ENCODE measurements at places on chromosomes 2 and 18.

DNA sequence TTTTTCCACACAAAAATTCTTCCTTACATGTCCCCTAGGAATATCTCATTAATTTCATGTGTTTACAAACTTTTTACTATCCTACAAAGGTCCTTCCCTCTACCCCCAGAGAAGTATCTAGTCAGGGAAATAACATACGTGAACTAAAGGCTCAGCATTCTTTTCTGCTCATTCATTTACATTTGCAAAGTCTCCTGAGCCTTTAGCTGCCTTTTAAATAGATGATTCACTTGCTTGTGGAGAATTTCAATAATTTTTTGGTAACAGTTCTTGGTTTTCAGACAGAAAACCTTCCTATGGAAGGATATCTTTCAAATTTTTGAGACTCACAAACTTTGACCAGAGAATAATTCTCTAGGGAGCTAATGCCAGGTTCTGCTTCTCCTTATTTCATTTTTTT is 81.5 kb upstream of the RMDN2 start:
- DNase-seq = no peak

GRCh38 chr2:154623819-154624218 is 74.7 kb upstream of the KCNJ3 start:
- no peak for DNase-seq

- no peak for DNase-seq
Measured at GRCh38 chr18:59387687-59388565, 28.9 kb upstream of the LMAN1 start.

DNA sequence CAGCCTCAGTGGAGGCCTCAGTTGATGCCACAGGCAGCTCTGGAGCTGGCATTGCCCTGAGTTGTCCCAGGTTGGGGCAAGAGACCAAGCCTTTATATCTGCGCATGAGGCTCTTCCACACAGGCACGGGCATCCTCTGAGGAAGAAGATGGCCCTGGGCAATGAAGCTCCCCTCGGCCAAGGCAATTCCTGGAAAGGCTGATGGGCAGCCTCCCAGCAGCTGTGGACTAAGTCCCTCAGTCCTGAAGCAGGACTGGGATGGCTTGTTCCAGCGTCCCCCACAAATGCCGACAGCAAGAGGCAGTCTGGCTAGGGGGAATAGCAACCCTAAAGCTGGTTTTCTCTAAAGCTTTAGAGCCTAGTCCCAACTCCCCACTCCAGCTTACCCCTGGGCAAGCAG is 90.0 kb downstream of the TFCP2L1 start:
- DNase-seq = no peak

GRCh38 chr2:26001743-26002351 is 19.6 kb upstream of the KIF3C start:
- DNase-seq = no peak

DNA sequence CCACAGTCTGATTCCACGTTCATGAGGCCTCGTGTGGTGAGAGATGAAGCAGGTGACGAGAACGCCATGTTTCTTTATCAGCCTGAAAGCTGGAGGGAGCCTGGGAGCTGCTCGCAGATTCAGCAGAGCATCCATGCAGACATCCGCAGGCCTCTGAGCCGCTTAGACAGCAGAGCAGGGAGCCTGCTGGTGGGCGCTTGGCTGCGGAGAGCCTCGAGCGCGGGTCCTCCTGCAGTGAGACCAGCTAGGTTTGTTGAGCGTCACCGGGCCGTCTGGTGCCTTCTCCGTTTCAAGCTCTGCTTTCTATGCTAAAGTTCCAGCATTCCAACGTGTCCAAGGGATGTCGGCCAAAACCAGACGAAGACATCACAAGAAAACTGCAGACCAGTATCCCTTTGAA is 27.6 kb downstream of the CTDP1 start:
- no peak for DNase-seq

DNA sequence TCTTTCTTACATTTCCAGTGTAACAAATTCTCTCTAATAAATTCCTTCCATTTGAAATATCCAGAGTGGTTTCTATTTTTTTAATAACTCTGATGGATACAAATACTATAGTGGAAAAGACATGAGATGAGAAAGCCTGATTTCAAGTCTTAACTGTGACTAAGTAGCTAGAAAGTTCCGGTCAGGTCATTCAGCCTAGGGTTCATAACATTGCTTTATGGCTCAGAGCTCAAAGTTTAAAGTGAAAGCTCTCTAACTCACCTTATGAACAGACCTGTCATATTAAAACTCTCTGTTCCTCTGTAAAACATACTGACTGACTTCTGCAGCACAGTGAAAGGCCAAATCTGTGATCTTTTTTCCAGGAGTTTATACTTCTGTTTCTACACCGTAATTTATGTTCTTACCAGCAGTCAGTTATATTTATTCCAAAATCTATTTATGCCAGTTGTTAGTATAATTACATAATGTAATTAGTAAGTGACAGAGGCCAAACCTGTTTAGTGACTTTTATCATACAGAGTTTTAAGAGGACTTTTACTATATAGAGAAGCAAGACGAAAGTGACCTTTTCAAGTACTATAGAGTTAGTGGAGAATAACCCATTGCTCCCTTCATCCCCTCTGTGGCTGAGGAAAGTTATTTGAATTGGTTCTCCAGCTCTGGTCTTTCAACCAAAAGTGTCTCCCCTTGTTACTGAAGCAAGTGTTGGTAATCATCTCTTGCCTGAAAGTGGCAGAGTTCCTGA is 118.8 kb upstream of the PDE1A start:
- DNase-seq = no peak

GRCh38 chr2:138245310-138245709 is 256.3 kb upstream of the SPOPL start:
- no peak for DNase-seq

DNA sequence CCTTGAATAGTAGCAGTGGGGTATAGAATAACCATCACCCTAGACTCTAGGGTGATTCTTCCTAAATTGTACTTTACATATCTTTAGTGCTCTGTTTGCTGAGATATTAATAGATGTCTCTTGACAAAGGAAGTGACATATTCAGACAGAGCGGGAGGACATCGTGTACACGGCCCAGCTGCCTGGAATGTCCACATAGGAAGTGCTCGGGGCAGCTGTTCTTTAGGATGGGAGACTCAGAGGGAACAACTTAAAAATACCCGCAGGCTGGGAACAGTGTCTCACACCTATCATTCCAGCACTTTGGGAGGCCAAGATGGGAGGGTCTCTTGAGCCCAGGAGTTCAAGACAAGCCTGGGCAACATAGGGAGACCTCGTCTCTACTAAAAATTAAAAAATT is 206.1 kb downstream of the FAM210A start:
- DNase-seq = no peak
